ENCODE measurements at places on chromosomes 1 and 21.

DNA sequence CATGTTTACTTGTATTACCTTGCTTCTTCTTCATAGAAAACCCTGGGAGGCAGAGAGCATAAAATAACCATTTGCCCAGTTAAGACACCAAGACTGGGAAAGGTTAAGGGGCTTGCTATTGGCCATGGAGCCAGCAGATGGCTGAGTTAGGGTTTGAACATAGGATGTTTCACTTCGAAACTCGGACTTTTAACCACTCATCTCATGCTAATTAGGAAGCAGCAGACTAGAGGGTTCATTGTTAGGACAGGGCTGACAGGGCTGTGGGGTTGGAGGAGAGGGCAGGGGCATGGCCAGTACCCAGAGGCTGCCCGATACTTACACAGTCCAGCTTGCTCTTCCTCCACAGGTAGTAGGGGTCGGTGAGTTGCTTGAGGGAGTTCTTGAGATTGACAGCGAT, 17.0 kb downstream of the SLC26A9 start:
- DNase-seq: no peak

GRCh38 chr1:229693129-229693900, 67.3 kb downstream of the URB2 start:
- no peak for DNase-seq

DNA sequence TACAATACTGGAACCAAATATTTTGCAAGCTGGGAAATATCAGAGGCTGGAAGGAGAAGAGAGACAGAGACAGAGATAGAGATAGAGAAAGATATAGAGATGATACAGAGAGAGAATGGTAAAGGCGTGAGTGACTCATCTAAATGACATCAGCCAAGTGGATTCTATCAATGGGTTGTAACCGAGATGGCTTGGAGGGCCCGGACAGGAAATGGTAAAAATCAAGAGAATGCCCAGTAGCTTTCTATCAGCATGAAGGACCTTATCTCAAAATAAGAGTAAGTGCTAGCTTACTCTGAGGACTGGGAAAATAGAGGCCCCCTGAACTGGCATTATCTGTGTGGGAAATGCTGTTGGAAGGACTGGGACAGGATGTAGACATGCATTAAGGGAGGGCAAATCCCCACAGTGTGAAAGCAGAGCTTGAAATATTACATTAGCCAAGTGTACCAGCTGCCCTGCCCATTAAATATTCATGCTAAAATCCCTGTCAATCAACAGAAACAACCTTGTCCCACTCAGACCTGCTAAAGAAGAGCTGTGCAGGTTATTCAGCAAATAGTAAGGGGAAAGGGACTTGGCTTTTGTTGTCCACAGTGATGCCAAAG, 76.6 kb upstream of the ZNF644 start:
- no peak for DNase-seq

DNA sequence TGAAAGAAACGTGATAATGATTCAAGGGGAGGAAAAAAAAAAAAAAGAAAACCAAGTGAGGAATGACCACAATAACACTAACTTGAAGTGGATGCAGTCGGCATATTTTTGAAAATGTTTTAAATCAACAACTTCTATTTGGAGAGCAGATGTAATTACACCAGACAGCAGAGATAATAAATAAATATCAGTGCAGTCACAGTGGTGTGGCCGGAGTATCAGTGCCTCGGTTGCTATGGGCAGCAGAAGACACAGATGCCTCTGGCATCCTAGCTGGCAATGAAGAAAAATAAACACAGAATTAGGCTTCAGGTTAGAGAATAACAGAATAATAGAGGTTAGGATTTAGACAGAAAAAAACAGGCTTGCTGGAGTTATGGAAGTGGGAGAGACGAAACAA, 888.3 kb downstream of the LTN1 start:
- no peak for DNase-seq

- DNase-seq: no peak
These were observed 13.4 kb downstream of the ABCG1 start for GRCh38 chr21:42232176-42232825.

DNA sequence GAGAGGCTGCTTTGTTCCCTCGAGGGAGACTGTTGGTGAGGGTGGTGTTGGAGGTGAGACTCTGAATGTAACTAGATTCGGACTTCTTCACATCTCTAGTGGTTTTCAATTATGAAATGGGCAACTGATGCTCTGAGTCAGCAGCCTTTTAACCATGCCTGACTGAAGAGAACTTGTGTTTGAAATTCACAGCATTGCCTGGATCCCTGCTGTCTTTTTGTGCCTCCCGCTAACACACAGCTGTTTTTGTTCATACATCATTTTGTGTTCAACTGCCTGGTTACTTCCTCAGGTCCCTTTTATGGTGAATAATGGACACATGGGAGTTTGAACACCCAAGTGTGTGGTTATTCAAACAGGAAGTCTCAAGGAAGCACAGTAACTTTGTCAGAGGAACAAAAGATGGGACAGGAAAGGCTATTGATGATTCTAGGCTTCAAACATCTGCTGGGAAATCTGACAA, 16.8 kb downstream of the LAMC1 start:
- peak; percentile 65 for DNase-seq

- DNase-seq: peak; percentile 27
These were observed 93.9 kb upstream of the BEND5 start for GRCh38 chr1:48870596-48870995.

- no peak for DNase-seq
These were observed 45.5 kb downstream of the WDR64 start for GRCh38 chr1:241697640-241698018.

DNA sequence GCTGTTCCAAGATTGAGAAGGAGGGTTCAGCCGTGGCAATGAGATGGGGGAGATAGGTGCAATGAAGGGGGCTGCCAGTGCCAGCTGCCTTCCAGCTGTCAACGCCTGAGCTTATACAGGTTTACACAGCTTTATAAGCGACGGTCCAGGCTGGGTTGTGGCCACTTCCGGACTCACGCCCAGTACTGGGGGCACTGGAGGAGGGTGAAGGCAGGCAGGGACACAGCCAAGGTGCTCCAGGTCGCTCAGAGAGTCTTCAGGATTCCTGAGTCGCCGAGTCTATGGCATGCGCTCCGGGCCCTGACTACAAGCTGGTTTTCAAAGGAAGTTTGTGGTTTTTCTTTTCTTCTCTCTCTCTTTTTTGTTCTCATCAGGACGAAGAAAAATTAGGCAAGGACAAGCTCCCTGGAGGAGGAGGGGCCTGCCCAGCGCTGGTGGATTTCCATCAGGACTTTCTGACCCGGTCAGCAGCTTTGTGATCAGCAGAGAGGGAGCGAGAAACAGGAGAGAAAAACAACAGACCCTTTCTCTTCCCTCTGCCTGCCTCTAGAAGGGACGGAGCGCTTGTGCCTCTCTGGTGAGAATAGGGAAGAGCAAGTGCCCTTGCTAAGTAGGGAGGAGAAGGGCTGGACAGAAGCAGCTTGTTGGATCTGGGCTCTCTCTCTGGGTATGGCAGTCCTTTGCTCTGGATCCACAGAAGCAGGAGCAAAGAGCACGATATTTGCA, at the start of gene MINDY1:
MINDY1 (minus strand) TSS at position 576 of the 726 bp plus-strand sequence. CDS start 4,285 bp downstream, outside the sequence.
- peak; percentile 93 for DNase-seq

GRCh38 chr21:43814215-43815106, 25.1 kb downstream of the RRP1 start:
- no peak for DNase-seq

DNA sequence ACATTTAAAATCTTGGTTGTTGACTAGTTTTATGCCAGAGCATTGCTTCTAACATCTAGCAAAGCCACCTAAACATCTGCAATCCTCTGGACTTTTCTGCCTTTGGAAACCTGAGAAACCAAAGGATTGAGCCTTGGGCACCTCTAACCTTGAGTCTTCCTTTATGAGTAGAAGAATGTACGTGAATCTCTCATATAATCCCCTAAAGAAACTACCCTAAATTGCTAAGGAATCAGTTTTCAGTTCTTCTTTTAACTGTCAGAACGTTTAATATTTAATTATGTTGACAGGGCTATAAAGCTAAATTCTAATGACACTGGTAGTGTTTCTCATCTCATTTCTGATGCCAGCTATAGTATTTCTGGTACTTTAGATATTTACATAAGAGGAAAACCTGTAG, 997.3 kb downstream of the AMY1C start:
- no peak for DNase-seq

GRCh38 chr1:218499011-218499691, 154.0 kb downstream of the TGFB2 start:
- peak; percentile 62 for DNase-seq

GRCh38 chr1:94866164-94866807, 46.1 kb downstream of the SLC44A3 start:
- DNase-seq: peak; percentile 48

DNA sequence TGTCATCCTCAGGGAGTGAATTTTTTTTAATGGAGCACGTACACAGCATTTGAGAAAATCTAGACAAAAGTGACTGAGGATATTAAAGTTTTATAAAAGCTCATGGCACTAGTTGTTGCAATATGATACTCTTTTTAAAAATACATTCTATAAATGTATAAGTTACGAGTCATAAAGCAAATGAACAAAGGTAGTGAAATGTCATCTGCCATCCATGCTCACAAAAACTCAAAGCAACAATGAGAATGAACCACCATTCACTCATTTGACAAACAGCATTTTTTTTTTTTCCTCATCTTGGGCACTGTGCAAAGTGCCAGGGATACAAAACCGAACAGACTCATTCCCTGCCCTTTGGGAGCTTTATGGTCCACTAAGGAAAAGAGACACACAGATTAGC, 38.7 kb downstream of the GPR137B start:
- DNase-seq: peak; percentile 52

DNA sequence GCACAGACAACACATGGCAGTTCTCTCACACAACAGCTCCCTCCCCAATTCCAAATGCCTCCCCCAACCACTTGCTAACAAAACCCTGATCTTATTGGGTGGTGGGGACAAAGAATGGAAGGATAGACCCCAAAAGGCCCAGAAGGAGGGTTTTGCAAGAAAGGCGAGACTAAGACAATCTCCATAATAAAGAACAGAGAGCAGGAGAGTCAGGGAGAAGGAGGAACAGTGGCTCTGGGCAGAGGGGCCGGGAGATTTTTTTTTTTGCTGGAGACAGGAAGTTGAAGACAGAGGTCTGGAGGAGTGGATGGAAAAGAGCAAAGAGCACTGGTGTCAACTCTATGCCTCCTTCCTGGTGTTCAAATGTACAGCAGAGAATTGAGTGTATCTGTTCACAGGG, 6.5 kb upstream of the C1QA start:
- DNase-seq: no peak

- peak; percentile 64 for DNase-seq
These were observed 71.0 kb upstream of the CSF3R start for GRCh38 chr1:36553591-36554322.

DNA sequence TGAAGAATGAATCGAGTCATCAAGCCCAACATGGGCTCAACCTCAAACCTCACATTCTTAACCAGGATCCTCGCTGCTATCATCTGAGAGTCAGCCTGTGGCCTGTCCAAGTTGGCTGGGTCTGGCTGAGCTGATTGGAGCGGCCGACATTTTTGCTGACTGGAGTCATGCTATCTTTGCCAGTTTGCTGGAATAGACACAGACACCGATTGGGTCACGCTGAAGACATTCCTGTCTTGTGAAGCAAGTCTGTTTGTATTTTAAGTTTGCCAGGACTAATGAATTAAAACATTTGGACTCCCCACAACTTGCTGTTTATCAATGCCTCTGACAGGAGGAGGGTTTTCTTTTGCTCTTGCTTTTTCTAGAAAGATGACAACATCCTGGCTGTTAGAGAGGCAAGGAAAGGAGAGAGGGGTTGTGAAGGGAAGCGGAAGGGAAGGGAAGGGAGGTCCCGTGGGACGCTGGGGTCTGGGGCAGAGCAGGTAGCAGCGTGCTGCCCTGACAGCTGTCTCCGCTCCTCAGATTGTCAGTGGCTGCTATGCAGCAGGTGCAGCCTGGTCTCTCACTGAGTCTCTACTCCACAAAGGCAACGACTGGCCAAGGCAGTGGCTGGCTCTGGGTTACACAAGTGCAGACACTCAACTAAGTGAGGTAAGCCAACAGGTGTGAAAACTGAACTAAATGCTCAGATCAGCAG, at the start of gene MAP3K7CL:
MAP3K7CL (plus strand) TSS at position 375 of the 700 bp plus-strand sequence. CDS start 2,701 bp downstream, outside the sequence.
- peak; percentile 99 for DNase-seq

GRCh38 chr1:12762766-12763165, 10.8 kb upstream of the PRAMEF12 start:
- DNase-seq: no peak

DNA sequence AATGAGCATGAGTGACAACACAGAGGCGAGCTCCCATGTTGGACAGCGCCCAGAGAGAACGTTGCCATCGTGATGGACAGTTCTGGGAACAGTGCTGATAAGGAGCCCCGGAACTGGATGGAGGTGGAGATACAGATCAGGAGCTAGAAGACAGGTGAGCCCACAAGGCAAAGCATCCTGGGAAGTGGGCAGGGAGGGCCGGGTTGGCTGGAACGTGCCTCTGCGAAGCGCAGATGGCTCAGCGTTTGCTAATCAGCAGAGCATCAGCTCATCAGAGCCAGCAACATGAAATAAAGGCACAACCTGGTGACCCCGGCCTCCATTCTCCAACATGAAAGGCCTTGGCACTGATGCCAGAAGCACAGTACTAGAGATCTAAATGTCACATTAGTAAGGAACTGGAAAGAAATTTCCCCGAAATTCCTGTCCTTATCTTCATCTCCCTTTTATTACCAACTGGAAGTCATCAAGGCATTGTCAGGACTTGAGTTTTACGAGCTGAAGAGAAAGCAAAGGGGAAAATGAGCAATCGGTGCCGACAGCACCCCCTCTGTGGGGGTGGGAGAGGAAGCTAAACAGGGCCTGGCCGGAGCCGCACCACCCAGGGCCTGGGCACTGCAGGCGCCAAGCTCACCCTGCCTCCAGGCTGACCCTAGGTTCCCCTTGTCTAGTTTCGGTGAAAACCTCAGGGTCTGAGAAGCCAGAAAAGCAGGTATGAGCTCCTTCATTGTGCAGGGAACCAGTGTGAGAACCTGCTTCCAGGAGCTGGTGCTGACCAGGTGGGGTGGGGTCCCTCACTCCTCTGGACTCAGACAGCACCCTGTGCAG, 19.9 kb downstream of the ABCA4 start:
- no peak for DNase-seq

GRCh38 chr21:34941162-34941561, 107.9 kb downstream of the RUNX1 start:
- DNase-seq: no peak

- DNase-seq: no peak
These were observed at the start of gene DMRTA2 for GRCh38 chr1:50422946-50423669. TSS of gene DMRTA2 (minus strand) at chr1:50423443. CDS start at chr1:50421536, 1,907 bp downstream.

DNA sequence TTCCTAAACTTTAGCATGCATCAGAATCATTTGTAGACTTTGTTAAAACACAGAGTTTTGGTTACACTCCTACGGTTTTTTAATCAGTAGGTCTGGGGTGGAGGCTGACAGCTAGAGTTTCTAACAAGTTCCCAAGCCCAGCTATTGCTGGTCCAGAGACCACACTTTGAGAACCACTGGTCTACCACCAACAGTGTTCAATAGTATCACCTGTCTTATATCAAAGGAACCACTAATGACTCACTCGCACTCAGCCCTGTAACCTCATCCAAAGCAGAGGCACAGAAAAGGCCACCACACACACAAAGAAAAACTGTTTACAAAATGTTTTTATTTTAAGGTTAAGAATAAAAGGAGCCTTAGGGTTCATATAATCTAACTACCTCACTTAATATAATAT, 68.7 kb downstream of the HIVEP3 start:
- DNase-seq: no peak

- no peak for DNase-seq
These were observed 41.4 kb downstream of the TARBP1 start for GRCh38 chr1:234437423-234438171.

GRCh38 chr1:3531928-3532327, 77.5 kb downstream of the ARHGEF16 start:
- DNase-seq: no peak
